HTR-8/SVneo (cell line): ENCODE measurements at places on chromosomes 4 and X.

GRCh38 chrX:19836337-19836736, 51.1 kb downstream of the SH3KBP1 start:
- DNase-seq = no peak

DNA sequence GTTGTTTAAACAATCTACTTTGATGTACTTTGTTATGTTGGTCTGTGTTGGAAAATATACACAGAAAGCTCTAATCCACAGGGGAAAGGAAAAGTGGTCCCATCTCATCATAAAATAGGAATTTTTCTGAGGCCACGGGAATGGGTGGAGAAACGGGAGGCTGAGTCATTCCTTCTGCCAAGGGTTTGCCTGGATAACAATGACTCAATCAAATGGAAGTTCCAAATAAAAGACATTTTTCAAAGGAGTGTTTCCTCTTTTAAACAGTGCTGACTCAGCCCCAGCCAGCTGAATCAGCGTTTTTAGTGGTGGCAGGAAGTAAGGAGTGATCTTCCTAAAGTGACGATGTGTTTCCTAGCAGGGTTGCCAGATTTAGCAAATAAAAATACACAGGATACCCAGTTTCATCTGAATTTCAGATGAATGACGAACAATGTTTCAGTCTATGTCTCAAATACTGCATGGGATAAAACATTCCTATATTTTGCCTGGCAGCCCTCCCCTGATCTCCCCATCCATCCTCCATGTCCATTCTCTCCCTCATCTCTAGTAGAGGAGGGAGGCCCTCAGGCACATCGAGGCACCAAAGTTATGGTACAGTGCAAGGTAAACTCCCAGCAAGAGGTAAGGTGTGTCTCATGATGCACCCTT, 345.4 kb upstream of the GATB start:
- DNase-seq = peak; percentile 79

- DNase-seq = no peak
These were observed 214.6 kb downstream of the FRMPD4 start for GRCh38 chrX:12352922-12353321.

GRCh38 chr4:52573551-52573950, 85.5 kb downstream of the USP46 start:
- DNase-seq = no peak

DNA sequence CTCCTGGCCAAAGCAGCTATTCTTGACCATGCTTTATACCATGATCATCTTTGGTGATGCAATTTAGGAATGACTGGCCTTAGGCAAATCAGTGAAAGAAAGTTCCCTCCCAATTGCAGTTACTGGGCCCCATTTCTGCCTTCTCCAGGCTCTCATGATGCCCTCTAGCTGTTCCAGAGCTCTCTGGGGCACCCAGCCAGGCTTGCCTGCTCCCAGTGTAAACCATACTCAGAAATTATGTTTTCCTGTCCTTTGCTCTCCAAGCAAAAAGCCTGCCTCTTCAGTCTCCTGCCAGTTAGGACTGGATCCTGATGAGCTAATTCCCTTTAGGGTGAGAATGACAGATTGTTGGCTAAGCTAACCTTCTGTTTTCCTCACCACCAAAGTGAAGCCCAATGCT, 85.3 kb upstream of the RBPJ start:
- DNase-seq = peak; percentile 37

DNA sequence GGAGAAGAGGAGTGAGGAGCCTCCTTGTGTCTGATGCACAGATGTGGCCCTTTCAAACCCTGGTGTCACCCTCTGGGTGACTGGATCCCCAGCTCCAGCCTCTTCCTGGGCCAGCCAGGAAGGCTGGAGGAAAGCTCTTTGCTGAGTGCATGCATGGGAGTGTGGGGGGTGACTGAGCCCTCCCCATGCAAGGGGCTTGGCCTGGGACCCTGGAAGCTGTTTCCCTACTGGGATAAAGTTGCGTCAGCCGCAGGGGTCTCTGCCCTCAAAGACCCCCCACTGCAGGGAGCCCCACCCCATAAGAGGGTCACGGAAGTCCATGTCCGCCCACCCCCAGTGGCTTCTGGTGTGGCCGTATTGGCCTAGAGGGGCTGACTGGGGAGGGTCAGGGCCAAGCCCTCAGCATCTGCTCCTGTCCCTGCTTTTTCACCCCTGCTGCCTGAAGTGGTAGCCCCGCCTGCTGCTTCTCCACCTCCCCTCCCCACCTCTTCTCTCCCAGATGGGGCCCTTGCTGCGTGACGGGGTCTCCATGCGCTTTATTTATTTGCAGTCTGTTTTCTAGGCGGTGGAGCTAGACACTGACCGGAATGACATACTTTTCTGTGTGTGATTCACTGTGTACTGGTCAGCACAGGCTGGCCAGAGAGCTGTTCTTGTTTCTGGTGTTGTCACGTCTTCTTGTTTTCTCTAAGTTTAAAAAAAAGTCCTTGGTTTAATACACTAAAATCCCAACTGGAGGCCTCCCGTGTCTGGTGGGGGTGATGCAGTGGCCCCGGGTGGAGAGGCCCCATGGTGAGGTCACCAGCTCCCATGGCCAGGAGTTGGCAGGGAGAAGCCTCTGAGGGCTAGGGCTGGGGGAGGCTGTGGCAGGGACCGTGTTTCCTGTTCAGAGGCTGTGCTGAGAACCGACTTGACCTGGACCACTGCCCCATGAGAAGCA, 3.6 kb downstream of the SMIM10L2A start:
- DNase-seq = no peak

DNA sequence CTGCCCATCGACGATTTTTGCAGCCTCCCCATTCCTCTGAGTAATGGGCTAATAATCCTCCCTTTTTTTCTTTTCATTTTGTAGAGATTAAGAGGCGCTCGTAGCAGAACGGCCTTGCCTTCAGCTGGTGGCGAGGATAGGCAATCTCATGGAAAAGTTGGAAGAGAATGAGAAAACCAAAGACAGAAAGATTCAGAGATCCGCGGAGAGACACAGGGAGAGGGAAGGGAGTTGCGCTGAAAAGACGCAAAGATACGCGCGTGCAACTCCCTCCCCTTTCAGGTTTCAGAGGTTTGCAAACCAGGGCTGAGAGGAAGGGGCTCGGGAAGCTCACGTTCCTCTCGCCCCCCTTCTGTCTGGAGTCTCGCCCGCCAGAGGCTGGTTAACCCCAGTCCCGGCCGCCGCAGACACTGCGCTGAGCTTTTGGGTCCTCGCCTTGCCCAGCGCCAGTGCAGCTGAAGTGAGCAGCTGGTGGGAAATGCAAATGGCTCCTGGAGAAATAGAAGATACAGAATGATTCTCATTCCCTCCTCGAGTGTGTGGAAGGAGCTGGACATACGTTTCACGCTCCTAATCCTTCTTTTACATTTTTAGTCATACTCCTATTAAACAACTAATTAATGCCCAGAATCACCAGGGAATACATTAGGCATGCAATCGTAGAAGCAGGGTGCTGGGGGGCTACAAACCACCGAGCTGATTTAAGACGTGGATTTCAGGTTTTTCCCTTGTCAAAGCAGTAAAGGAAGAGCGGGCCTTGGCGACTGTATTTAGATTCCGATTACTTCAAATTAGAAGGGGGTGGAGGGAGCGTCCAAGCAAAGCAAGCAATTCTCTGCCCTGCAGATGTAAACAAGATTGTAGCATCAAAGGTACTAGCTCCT, 16.6 kb upstream of the PITX2 start:
- DNase-seq = no peak

DNA sequence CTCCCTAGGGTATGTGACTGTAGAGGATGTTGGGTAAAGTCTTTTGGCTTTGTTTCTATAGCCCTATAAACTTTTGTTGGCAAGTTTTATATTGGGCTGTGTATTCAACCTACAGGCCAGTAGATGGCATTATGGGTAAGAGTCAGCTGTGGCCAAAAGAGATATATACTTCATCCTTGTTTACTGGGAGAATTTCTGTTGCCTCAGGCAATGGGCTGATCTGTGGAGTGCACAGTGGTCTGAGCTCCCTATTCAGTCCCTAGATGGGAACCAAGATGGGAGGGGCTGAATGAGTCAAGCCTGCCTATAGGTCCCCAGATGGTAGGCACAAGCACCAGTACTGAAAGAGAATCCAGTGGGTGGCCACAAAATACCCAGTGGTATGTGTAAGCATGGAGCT, 580.6 kb downstream of the EPHA5 start:
- DNase-seq = no peak

DNA sequence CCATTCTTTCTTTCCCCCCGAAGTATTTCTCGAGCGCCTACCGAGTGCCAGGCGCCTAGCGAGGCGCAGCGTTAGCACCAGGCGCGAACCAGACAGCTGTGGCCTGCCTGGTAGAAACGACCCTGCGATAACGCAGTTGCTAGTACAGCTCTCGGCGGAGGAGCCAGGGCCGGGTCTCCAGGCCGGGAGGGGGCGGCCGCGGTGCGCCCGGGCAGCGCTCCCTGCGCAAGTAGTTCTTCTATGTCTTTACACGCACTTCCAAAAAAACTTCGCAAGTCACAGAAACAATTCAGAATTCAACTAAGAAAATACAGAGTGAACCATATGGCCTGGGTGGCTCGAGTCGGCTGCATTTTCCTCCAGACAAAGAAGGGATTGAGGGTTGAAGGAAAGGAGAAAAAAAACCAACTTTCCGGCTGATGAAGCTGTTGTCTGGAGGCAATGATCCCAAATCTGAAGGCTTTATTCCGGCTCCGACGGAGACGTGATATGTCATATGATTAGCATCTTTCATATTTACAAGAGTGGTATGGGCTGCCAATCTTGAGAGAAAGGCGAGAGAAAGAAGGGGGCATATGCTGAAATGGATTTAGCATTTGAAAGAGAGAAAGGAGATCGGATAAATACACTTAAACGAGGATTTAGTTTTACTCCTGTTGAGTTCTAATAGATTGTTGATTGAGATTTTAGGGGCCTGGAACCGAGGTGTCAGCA, 7.2 kb upstream of the NEUROG2 start:
- DNase-seq = no peak

- no peak for DNase-seq
These were observed 20.6 kb downstream of the GALNT7 start for GRCh38 chr4:173189117-173189693.

GRCh38 chr4:21554500-21554899, 394.1 kb downstream of the KCNIP4 start:
- DNase-seq = no peak

DNA sequence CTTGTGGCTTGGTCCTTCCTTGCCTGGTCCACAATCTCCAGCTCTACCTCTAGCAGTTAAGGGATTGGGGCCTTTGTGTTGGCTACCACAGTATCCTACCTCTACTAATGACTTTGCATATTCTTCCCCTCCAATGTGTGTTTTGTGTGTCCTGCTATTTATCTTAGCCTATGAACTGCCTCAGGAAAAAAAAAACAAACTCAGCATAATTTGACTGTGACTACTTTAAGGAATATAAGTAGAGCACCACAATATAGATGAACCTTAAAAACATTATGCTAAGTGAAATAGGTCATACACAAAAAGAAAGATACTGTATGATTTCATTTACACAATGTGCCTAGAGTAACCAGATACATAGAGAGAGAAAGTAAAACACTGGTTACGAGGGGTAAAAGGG, 61.3 kb upstream of the PTPN13 start:
- DNase-seq = no peak

DNA sequence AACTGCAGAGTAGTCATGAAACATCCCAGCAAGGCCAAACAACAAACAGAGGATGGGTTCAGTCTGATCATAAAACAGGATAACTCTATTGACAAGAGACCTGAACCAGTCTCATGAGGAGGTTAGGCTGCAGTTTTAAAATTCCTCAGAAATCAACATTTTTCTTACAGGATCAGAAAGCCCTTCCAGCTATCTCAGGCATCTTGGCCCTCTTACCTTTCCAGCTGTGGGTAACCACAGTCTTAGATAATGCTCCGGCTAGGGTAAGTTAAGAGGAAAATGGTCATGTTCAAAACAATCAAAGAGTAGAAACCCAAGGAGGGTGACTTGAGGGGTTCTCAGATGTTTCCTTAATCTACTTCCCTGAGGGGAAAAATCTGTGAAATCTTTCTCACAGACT, 5.1 kb downstream of the CTSO start:
- DNase-seq = no peak

GRCh38 chr4:60296386-60296785, 903.7 kb upstream of the ADGRL3 start:
- no peak for DNase-seq

DNA sequence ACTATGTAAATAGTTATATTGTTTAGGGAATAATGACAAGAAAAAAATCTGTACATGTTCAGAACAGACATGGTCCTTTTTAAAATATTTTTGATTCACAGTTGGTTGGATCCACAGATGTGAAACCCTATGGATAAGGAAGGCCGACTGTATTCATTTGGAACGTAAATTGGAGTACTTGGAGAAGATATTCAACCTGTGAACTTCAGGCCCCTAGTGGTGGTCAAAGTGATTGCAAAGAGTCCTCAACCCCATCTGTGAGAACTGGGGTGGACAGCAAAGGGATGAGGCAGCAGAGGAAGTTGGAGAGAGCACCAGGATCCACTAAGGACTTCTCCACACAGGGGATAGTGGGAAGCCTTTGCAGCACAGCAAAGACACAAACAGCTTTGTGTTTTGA, 6.2 kb upstream of the CXCL13 start:
- no peak for DNase-seq

- no peak for DNase-seq
These were observed 139.0 kb downstream of the DCK start for GRCh38 chr4:71132486-71132885.

- no peak for DNase-seq
These were observed 146.7 kb upstream of the VCX3A start for GRCh38 chrX:6681521-6682145.

DNA sequence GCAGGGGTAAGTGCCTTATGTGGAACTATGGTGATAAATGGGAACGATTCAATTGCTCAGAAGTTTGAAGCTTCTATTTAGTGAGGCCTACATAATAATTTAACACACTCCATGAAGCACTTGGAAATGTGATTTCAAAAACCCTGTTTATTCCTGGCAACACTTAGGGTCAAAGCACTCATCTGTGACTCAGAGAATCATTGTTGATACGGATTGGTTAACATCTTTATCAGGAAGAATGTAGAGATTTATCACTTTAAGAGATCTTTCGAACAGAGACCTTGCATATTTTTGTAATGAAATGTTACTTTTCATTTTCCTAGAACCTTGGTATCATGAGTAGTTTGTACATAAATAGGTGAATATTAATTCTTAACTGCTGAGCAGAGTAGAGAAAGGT, 269.1 kb upstream of the SLIT2 start:
- DNase-seq = no peak
